Breast epithelium (tissue), 4 donors: ENCODE measurements at places on chromosomes 2 and 18. TPM values are rescaled to one million over a fixed set of nuclear protein-coding genes. Genes with fewer than 3 reads are reported as not detected.

DNA sequence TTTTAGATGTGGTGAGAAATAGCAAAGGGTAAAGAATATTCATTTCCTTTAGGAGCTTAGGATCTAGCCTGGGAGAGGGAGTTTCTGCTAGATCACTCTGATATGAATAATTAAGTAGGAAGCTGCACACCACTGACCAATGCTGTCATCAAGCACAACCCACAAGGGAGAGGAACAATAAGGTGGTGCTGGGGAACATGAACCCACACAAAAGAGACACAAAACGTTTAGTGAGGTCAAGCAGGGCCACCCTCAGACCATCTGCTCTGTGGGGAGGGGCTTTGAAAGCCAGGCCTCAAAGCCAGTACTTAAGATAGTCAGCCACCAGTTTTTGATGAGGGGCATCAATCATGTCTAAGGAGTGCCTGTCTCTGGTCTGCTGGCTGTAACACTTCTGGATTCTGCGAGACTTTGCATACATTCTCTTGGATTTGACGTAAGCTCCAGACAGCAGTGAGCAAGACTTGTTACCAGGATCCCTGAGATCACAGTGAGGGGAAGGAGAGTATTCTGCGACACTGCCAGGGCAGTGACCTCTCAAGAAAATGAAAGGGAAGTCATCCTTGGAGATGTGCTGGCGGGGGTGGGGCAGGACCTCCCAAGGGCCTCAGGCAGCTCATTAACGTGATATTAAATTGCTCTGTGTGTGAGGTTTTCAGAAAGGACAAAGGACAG lies 127.0 kb downstream of the CCBE1 start:
- no peak for DNase-seq

The TSPYL6 gene
- not detected for total RNA-seq

GRCh38 chr2:239519089-239519920 lies 118.5 kb upstream of the HDAC4 start:
- DNase-seq, result no peak

The CD8B2 gene
- total RNA-seq, result under 0.01 TPM

GRCh38 chr18:7090771-7091170 lies 26.8 kb downstream of the LAMA1 start:
- no peak for DNase-seq

- no peak for DNase-seq
Measured at GRCh38 chr2:44722026-44722625, 219.4 kb upstream of the SIX3 start.

GRCh38 chr2:128611421-128612320 lies 293.0 kb upstream of the HS6ST1 start:
- DNase-seq, result no peak

- no peak for DNase-seq
Measured at GRCh38 chr2:74906395-74906794, 52.0 kb upstream of the POLE4 start.

The AQP12B gene
- not detected for total RNA-seq

The EML4 gene
- total RNA-seq, result 19.4 TPM

- no peak for DNase-seq
Measured at GRCh38 chr2:71472019-71472418, 18.7 kb downstream of the DYSF start.

The MROH2A gene
- total RNA-seq, result not detected

DNA sequence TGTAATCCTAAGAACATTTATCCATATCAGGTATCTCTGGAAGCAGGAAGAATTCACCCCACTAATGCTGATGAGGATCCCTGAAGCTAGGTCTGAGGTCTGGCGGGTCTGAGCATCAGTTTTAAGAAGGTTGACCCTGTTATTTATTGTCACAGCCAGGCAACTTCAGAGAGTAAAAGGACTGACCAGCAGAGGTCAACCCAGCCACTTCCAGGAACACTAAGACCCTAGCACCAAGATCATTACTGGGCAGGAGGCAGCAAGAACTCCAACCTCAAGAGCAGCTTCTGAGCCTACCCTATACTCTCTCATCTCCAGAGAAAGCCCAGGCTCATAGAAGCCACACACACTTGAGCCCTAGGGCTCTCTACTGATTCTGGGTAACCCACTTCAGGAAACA lies 901.4 kb downstream of the DCDC2C start:
- no peak for DNase-seq

- peak; percentile 61 for DNase-seq
Measured at GRCh38 chr2:227238238-227239237, 74.1 kb downstream of the COL4A3 start.

- no peak for DNase-seq
Measured at GRCh38 chr18:8339952-8340351, 269.3 kb upstream of the RAB12 start.

The IL1B gene
- total RNA-seq, result not detected

The ABCG8 gene
- total RNA-seq, result not detected

GRCh38 chr2:136034629-136035028 lies 49.2 kb upstream of the DARS1 start:
- no peak for DNase-seq

DNA sequence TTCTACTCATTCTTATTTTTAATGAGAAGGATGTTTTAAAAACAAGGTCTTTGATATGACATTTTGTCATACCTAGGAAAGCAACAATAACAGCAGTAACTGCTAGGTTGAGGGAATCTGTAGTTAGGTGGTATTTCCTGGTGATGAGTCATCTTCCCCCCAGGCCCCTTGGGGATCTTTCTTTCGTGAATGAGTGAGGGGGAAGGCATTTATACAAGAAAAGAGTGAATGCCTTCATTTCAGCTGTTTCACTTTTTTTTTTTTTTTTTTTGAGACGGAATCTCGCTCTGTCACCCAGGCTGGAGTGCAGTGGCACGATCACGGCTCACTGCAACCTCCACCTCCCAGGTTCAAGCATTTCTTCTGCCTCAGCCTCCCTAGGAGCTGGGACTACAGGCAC lies 108.6 kb downstream of the MAP4K4 start:
- DNase-seq, result no peak

- no peak for DNase-seq
Measured at GRCh38 chr2:109305490-109306167, 176.6 kb downstream of the SH3RF3 start.

The CTAGE1 gene
- not detected for total RNA-seq

GRCh38 chr18:47417807-47418206 lies 166.3 kb upstream of the SKOR2 start:
- DNase-seq, result no peak

The ST8SIA3 gene
- not detected for total RNA-seq

The CELF4 gene
- 1.0 TPM for total RNA-seq

GRCh38 chr2:134283661-134284060 lies 29.8 kb downstream of the MGAT5 start:
- no peak for DNase-seq

GRCh38 chr18:37534627-37535026 lies 31.0 kb downstream of the CELF4 start:
- DNase-seq, result no peak

GRCh38 chr2:82498777-82499443 lies 1960.2 kb downstream of the SUCLG1 start:
- DNase-seq, result no peak

The XIRP2 gene
- total RNA-seq, result not detected

The COMMD1 gene
- 38.4 TPM for total RNA-seq

The GKN1 gene
- not detected for total RNA-seq

DNA sequence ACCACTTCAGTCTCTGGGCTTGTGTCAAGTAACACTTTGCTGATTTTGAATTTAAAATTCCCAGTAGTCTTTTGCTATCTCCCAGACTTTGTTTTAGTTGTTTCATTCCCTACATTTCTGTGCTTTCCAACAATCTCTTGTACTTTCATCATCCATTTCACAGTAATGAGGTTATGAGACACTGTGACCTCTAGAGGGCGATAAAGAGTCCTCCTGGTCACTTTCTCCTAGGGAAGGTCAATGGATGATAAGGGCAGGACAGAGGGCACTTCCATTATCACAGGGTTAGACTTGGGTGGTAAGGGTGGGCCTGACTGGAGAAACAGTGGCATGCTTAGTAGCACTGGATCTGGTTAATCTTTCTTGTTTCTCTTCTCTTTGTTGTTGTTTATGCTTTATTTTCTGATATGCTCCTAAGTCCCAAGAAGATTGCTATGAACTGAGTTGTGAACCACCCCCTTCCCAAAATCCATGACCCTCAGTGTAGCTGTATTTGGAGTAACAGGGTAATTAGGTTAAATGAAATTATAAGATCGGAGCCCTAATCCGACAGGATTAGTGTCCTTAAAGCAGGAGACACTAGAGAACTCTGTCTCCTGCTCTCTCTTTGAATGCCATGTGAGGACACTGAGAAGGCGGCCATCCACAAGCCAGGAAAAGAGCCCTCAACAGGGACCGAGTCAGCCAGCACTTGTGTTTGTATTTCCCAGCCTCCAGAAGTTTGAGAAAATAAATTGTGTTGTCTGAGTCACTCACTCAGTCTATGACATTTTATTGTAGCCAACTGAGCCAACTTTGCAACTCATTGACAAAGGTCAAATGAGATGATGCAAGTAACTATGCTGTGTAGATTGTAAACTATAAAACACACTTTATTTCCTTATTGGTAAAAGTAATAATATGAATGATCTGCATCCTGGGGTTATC lies 779.2 kb downstream of the CNTNAP5 start:
- DNase-seq, result no peak

The DTYMK gene
- total RNA-seq, result 19.7 TPM

- DNase-seq, result no peak
Measured at GRCh38 chr2:171513719-171514160, 8.5 kb upstream of the CYBRD1 start.

- DNase-seq, result no peak
Measured at GRCh38 chr2:128452024-128452411, 133.3 kb upstream of the HS6ST1 start.

DNA sequence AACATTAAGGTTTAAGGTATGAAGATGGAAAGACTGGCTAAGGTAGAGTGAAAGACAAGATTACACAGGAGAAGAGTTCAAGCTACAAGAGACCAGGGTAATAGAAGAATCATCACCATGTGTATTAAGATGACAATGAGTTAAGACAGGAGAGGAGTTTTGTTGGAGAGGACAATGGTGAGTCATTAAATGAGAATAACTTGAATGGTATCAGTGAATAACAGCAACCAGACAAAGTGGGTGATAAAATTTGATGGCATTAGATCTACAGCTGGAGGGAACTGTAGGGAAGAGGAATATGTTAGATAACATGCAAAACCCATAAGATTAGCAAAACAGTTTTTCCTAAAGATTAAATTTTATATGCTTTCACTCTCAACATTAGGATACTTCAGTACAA lies 18.8 kb upstream of the ENOSF1 start:
- DNase-seq, result no peak

GRCh38 chr2:74225698-74226459 lies 27.5 kb downstream of the MTHFD2 start:
- no peak for DNase-seq

DNA sequence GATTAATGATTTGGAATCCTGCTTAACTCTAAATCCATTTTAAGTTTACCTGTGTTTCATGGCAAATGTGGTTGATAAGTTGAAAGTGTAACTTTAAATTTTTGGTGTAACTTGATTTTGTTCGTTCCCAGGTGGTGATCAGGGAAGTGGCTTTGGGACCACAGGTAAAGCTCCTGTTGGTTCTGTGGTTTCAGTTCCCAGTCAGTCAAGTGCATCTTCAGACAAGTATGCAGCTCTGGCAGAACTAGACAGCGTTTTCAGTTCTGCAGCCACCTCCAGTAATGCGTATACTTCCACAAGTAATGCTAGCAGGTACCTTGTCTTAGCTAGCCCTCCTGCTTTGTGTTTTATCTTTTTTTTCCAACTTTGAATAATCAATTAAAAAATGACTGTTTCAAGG lies 62.8 kb downstream of the AGFG1 start:
- DNase-seq, result no peak
